Stimulated activated CD4-positive, alpha-beta T cell treated with anti-CD3 and anti-CD28 coated beads, Interleukin-1b, Interleukin-23, amount 100 ng/mL, for 1 hour (primary cell): ENCODE measurements at places on chromosomes 11 and 22.

GRCh38 chr11:126484266-126484665 is 128.8 kb downstream of the ST3GAL4 start:
- no peak for DNase-seq

GRCh38 chr11:115672999-115673411 is 168.8 kb upstream of the CADM1 start:
- no peak for DNase-seq

DNA sequence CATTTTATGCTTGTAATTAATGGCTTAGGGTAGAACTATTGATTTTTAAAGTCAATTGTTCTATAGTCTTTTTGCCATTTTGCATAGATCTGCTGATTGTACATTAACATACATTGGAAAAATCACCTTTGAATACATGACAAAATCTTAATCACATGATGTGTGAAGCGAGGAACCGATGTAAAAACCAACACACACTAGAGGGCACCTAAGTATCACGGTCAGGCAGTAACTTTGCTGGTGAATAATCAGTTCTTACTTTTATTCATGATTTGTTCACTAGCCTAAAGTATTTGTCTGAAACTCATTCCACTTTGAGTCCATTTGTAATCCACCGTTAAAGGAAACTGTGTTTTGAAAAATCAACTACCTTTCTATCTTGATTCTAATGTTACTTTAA is 28.2 kb downstream of the JHY start:
- no peak for DNase-seq

GRCh38 chr11:64571410-64572091 is 19.5 kb upstream of the SLC22A12 start:
- DNase-seq: no peak

- no peak for DNase-seq
Observed at GRCh38 chr11:34575671-34576070, 45.2 kb upstream of the EHF start.

DNA sequence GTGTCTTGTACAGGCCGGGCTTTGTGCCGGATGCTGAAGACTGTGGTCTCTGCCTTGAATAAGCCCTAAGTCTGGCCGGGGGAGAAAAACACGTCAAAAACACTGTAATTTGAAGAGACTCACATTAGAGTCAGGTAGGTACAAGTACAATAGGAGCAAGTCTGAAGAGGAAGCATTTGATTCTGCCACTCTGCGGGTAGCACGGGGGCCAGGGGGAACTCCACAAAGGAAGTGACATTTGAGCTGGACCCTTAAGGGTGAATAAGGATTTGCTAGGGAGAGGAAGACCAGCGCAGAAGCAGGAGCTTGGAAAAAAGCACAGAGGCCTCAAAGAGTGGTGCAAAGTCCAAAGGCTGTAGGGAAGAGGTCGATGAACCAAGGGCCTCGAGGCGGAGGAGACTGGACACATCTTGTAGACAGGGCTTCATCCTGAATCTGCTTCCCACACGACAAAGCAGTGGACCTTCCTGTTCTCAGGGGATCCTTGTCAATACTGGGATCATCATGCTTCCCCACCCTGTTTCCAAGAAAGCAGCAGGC is 38.7 kb downstream of the BUD13 start:
- no peak for DNase-seq

GRCh38 chr11:704228-704674 is 1.8 kb upstream of the EPS8L2 start:
- DNase-seq: no peak
